Bronchus fibroblast of lung (primary cell): ENCODE measurements at places on chromosomes 5 and 9. TPM values are rescaled to one million over a fixed set of nuclear protein-coding genes. Genes with fewer than 3 reads are reported as not detected.

The ECSCR gene
- 1.0 and 1.2 TPM in 2 replicates for total RNA-seq

The SH3RF2 gene
- total RNA-seq = 1.0 and 1.5 TPM in 2 replicates

The RIMOC1 gene
- total RNA-seq = 9.7 and 11.9 TPM in 2 replicates

The ELOVL7 gene
- 0.34 TPM in 1 of 2 replicates, not detected in the other for total RNA-seq

The FUBP3 gene
- total RNA-seq = 29.4 and 32.3 TPM in 2 replicates

The PALM2AKAP2 gene
- 0.67 and 2.1 TPM in 2 replicates for total RNA-seq
